NCI-H1930 (cell line): ENCODE measurements at places on chromosomes 5 and 9.

- no peak for DNase-seq
These were observed 123.5 kb downstream of the SCAMP1 start for GRCh38 chr5:78483809-78484521.

GRCh38 chr9:122213589-122214413, 15.0 kb downstream of the LHX6 start:
- peak; percentile 87 for DNase-seq

DNA sequence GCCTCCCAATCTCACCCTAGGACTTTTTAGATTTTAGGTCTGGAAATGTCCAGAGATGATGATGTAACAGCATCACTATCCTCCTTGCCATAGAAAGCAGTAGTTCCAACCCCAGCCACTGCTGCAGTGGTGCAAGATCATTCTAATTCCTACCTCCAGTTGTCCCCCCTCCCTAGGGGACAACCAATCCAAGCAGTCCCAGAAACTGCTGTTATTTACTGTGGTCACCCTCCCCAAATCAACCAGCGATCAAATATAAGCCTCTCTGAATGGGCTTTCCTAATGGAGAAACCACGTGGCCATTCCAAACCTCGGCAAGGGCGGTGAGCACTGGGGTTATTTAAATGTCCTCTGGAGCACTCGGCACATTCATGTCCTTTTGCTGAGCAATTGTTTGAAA, 159.8 kb downstream of the SLF1 start:
- peak; percentile 36 for DNase-seq

DNA sequence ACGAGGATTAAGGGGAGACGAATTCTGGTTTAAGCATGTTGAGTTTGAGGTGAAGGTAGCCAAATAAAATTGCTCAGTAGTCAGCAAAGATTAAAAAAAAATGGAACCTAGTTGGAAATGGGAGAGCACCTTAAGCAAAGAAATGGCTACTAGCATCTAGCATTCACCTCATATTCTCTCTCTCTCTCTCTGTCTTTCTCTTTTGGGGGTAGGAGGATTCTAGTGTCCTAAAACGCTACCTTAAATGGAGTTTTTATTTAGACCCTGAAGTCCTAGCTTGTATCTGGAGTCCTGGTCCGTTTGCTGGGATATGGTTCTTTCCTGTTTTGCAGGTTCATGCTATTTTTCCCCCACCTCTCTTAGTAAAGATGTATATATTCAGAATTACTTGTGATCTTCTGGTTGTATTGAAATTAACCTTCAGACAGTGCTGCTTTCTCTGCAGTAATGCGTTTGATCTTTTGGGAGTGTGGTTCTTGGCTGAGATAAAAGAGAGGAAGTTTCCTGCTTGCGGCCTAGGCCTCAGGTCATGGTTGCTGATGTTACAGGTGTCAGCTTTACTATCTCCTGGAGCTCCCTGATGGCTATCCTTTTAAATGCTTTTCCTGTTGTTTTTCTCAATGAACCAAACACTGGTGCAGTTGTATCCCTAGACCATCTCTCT, 8.0 kb downstream of the TGFBR1 start:
- DNase-seq = no peak

- no peak for DNase-seq
These were observed 77.4 kb downstream of the NR2F1-AS1 start for GRCh38 chr5:93503598-93504067.

- DNase-seq = no peak
These were observed 41.6 kb downstream of the MAMDC2 start for GRCh38 chr9:70085241-70085640.

DNA sequence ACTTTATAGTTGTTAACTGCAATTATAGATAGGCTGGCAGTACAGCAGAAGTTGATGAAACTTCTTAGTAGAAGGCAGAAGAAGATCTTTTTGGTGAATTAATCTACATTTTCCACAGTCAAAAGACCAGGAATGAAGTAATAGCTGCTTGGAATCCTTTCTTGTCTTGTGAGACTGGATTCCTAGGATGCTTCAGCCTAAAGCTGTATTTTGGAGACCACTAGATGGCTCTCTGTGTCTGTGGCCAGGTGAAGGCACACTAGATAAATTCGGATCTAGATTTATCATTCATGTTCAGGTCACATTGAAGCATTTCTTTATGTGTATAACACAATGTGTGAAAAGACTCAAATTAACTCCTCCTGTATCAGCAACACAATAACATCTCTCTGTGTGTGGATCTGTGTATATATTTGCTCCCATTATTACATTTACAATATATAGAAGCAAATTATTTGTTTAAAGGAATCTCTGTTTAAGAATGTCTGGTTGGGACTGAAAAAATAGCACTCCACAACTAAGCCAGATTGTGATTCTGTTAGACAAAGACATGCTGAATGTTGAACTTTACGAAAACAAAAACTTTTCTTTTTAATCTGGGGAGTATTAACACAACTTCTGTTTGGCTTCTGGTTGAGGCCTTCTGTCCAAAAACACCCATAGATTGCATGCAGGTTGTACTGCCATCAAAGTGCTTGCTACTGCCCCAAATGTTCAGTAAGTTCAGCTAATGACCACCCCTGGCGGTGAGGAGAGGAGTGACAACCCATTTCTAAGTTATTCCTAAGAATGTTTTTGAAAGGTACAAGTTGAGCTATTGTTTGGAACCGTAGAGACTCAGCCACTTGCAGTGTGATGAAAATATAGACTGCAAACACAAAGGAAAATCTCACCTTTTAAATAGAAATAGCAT, 10.6 kb downstream of the GRIN3A start:
- peak; percentile 6 for DNase-seq

DNA sequence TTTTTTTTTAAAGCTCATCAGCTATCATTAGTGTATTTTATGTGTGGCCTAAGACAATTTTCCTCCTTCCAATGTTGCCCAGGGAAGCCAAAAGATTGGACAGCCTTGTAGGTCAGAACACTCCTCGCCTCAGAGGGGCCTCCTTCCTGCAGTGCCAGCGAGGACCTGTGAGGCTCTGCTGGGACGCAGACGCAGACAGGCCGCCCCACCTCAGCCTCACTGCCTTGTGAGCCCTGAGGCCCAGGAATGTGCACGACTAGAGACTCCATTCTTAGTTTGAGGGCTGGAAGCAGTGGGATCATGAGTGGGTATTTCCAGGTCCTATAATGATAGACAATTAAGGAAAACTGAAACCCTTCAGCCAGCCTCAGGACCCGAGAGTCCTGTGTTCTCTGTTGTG, 85.4 kb downstream of the PJA2 start:
- no peak for DNase-seq

GRCh38 chr9:87405677-87406542, 91.8 kb upstream of the DAPK1 start:
- no peak for DNase-seq

DNA sequence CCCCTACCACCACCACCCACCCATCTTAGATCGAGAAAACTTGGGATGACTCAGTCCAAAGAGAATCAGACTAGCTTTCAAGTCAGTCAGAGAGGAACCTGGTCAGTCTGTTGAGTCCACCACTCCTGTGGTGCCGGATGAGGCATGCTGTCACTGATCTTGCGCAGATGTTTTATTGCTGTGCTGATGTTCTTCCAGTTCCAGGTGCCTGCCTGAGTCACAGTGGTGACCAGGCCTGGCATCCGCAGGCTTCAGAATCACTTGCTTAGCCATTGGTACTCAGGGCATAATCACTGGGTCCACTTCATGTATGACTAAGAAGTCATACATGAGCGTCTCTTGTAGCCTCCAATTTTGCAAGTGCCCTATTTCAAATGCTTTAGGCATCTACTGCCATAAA, 114.1 kb downstream of the MUSK start:
- DNase-seq = no peak

- DNase-seq = no peak
These were observed 66.4 kb upstream of the POU5F2 start for GRCh38 chr5:93807846-93808245.

GRCh38 chr9:86601697-86602096, 247.5 kb upstream of the TUT7 start:
- DNase-seq = no peak

GRCh38 chr5:14915291-14915952, 43.8 kb upstream of the ANKH start:
- no peak for DNase-seq

DNA sequence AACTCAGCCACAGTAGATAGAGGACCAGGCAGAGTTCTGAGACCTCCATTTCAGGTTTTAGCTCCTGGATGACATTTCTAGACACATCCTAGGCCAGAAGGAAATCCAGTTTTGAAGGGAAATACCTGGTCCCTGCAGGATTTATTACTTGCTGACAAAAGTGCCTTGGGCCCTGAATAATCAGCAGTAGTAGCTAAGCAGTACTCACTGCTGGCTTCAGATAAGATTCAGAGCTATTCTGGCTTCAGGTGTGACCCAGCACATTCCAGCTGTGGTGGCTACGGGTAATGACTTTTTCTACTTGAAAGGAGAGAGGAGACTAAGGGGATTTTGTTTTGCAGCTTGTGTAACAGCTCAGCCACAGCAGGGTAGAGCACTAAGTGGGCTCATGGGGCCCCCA, 34.0 kb downstream of the NDUFAF2 start:
- DNase-seq = no peak

DNA sequence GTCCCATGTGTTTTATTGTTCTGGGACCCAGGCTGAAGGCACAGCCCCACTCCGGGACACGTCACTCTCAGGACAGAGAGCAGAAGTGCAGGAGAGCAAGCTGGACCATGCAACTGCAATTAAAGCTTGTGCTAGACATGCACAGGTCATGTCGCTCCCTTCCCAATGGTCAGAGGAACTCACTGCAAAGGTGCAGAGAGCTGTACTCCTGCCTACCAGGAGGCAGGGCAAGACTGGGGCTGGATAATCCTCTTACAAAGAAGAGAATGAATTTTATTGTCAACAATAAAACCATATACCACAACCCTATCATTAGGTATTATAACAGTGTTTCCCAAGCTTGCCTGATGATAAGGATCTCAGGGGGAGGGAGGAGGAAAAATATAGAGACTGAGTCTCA, 74.0 kb upstream of the NEK6 start:
- DNase-seq = no peak

GRCh38 chr5:68033961-68034571, 181.5 kb upstream of the PIK3R1 start:
- DNase-seq = no peak

DNA sequence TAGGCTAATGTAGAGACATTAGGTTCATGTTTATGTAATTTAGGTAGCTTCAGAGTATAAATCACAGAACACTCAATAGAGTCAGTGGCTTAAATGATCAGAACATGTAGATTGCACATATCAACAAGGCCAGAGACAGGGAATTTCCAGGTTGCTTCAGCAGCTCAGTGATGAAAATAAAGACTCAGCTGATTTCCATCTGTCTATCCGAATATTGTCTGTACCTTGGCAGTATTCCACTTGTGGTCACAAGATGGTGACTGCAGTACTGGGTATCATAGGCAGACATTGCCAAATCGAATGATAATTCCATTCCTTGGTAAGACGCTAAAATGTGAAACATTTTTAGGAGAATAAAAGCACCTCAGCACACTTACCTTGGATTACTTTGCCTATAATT, 702.2 kb downstream of the MAT2B start:
- no peak for DNase-seq

GRCh38 chr9:93206576-93207155, 22.7 kb downstream of the WNK2 start:
- no peak for DNase-seq

- no peak for DNase-seq
These were observed 800.8 kb upstream of the TYRP1 start for GRCh38 chr9:11892401-11892800.

DNA sequence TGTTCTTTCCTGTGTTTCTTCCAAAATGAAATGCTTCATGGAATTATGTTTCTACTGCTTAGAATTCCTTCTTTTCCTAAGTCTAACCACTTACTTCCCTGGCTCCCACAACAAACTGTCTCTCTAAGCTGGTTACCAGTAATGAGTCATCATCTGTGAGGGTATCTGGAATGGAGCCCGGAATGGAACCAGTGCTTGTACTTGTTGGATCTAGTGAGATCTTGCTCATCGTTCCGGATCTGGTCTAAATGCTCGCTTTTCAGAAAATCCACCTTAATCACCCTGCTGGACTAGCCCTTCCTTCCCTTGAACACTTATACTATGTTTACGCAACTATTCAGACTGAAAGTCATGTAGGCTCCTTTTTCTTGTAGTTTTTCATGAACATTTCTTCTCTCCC, 184.8 kb downstream of the PBX3 start:
- no peak for DNase-seq

GRCh38 chr5:138489683-138490061, 24.4 kb downstream of the EGR1 start:
- no peak for DNase-seq

GRCh38 chr5:143877196-143877595, 65.2 kb downstream of the HMHB1 start:
- DNase-seq = no peak

- DNase-seq = no peak
These were observed 4.3 kb downstream of the CACFD1 start for GRCh38 chr9:133463864-133464615.

DNA sequence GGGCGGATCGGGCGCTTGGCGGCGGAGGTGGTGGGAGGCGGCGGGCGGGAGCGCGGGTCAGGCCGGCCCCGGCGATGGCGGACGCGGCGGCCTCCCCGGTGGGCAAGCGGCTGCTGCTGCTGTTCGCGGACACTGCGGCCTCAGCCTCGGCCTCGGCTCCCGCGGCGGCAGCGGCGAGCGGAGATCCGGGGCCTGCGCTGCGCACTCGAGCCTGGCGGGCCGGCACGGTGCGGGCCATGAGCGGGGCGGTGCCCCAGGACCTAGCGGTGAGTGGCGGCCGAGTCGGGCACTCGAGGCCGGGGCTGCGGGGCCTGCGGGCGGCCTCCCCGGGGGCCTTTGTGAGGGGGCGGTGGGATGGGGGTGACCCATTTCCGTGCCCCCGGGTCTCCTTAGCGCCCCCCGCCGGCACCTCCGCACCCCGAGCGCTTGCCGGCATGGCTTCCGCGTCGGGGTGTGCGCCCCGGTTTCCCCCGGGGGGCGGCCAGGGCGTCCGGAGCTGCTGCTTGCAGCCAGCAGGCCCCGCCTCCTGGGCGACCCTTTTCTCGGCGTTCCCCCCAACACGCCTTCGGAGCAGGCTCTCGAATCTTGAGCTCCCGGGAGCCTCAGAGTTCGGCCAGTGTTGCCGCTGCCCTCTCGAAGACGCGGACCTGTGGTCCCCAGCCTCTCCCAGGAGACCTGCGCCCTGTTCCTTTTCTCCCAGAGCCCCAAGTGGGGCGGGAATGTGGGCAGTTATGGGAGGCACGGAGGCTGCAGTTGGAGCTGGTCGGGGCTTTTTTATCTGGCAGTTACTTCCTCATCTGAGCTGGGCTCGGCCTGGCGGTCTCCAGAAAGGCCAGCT, 456 bp downstream of the KDM3B start:
- no peak for DNase-seq

GRCh38 chr5:120539471-120539870, 75.4 kb downstream of the PRR16 start:
- DNase-seq = no peak

- peak; percentile 29 for DNase-seq
These were observed 930 bp downstream of the PRLR start for GRCh38 chr5:35229076-35230037.
